Posterior vena cava (tissue), 2 donors: ENCODE measurements at places on chromosomes 2 and 18.
A peak's percentile ranks its signal among the peaks of the same experiment; 100 is the strongest.

DNA sequence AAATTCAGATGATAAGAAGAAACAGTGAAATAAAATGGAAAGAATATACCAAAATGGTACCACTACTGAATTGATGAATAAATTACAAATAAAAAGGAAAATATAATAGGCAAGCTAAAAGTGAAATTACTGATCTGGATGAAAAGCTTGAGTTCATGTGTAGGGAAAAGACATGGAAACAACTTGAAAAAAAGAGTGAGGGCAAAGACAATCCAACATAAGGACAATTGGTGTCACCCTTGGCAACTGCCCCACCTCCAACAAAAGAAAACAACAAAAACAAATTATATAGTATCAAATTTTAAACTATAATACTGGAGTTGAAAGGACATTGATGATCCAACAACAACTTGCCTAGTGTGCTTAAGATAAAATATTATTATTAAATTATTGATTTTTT, 37.6 kb downstream of the PPP1R1C start:
- DNase-seq: no peak

GRCh38 chr2:25151718-25152117, 16.7 kb downstream of the POMC start:
- DNase-seq: no peak

- DNase-seq: peak; percentile 38
Measured at GRCh38 chr2:150376553-150377335, 110.7 kb downstream of the RND3 start.

GRCh38 chr2:217060516-217060915, 200.7 kb upstream of the TNP1 start:
- no peak for DNase-seq

- no peak for DNase-seq
Measured at GRCh38 chr2:165889158-165889557, 64.4 kb downstream of the TTC21B start.

DNA sequence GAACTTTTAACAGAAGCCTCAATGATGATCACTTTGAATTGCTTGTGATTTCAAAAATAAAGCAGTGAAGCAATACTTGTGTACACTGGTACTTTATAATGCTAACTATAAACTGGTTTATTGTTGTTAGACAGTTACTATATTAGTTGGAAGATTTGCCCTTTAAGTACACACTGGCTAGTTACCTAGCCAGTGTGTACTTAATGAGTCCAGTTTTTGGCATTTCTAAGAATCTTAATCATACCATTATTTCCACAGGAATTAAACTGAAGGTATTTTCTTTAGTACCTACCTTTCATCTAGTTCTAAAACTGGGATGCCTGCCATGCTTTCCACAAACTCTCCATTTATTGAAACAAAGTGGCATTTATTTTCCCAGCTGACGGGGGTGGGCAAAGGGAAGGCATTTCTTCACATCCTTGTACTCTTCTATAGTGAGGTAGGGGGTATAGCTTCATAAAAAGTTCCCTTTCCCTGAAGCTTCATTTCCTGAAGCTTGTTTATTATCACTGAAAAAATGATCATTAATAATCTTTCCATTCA, 49.9 kb downstream of the UGP2 start:
- DNase-seq: no peak

GRCh38 chr2:142100970-142101369, 29.8 kb downstream of the LRP1B start:
- no peak for DNase-seq

DNA sequence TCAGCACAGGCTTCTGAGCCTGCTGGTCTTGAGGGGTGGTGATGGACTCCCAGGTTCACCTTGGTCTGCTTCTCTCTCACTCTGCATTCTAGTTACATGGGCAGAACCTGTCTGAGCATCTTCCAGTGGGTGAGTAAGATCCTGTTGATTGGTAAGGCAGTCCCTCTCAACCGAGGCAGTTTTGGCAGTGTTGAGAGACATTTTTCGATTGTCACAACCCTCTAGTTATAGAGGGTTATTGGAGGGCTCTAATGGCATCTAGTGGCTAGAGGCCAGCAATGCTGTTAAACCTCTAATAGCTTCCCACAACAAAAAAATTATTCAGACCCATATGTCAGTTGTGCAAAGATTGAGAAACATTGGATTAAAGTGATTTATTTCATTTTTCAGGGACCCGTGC, 9.3 kb upstream of the MGAT5 start:
- DNase-seq: no peak

DNA sequence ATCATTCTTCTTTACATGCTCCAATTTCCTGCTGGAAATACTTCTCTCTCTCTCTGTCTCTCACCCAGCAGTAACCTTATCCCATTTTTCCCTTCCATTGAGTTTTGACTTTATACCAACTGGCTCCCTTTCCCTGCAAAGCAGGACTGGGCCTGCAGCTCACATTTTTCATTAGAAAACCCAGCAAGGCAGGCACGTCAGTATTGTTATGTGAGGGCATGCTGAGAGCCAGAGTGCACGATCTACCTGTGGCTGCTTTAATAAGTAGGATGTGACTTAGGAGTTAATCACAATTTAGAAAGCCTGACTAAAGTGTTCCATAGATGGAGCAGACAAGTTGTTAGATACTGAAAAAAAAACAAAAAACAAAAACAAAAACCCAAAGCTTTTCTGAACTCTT, 5.2 kb upstream of the NDUFV2 start:
- DNase-seq: no peak

DNA sequence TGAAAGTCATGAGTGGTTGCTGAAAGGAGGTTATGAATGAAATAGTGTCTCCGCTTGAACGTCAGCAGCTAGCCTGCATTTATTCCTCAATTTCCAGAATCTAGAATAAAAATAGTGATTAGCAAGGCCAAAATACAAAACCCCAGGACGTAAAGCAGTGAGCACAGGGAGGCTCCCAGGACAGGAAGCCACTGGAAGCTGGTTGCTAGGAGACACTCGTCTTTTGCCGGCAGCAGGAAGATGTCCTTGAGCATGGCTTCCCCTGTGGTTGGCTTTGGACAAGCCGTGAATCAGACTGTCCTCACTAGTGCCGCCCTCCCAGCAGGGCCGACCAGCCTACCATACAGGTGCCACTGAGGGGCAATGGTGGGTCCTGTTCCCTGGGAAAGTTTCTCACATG, 374.4 kb downstream of the MTX2 start:
- no peak for DNase-seq
